Astrocyte of the spinal cord (primary cell): ENCODE measurements at places on chromosomes 1 and 21.
A peak's percentile ranks its signal among the peaks of the same experiment; 100 is the strongest.

DNA sequence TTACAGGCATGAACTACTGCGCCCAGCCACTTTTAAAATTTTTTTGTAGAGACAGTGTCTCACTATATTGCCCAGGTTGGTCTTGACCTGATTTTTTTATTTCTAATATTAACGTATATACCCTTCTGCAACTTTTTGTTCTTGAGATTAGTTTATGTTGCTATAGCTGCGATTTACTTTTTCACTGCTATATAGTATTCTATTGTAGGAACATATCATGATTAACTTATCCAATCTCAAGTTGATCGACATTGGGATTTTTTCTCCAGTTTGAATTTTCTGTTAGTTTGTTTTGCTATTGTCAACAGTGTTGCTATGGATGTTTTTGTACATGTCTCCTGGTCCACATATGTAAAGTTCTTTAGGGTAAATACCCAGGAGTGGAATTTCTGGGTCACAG is 35.4 kb downstream of the WASF2 start:
- DNase-seq, result no peak

- DNase-seq, result no peak
Observed at GRCh38 chr1:103327054-103327719, 198.3 kb upstream of the RNPC3 start.

DNA sequence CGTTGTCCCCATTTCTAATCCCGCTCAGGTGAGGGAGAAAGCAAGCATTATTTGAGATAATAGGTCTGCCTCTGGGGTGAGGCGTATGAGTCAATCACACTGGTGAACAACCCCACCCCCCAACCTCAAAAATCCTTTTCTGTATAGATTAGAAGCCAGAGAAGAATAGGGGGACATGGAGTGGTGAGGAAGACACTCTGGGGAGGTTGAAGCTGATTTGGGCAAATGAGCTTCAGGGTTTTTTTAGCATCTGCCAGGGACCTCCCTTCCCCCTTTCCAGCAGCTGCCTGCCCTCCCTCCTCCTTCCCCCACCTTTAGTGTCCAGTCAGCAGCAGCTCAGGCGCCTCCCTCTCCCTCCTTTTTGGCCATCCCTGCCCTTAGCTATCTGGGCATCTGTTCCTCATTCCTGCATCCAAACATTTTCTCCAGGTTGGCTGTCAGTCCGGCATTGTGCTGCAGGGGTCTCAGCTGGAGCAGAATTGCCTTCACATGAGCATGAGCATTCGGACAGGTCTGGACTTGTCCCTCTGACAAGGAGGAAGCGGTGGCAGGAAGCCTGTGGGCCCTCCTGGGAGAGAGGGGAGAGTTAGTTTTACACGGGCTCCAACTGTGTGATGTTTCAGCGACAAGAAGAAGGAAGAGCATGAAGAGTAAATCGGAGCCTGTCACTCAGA is 30.8 kb upstream of the PTGFRN start:
- peak; percentile 64 for DNase-seq

DNA sequence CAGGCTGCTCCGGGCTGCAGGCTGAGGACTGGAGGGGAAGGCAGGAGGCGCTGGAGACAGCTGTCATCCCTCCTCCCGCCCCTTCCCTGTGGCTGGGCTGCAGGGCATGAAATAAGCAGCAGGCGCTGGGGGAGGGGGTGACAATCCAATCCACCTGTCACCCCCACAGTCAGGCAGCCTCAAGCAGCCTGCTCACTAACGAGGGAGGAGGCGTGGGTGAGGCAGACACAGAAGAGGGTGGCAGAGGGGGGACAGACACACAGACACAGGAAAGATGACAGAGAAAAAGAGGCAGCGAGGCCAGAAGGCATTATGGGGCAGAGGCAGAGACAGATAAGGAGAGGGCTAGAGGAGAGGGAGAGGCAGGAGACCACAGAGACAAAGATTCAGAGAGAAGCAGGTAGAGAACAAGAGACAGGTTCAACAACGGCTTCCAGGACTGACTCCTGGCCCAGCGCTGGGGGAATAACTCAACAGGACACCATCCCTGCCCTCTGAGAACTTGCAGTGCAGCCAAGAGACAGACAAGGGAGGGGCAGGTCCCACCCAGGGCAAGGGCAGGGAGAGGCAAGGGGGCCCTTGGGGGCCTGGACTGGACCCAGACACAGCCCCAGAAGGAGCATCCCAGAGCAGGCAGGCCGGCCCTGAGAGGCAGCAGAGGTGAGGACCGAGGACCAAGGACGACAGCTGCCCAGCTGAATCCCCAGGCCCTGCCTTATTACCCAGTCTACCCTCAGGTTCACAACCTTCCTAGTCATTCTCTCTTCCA is 11.2 kb downstream of the MEF2D start:
- DNase-seq, result no peak

- peak; percentile 28 for DNase-seq
Observed at GRCh38 chr21:41024746-41025254, 143.2 kb upstream of the BACE2 start.
